ENCODE measurements at places on chromosomes 12 and 14. TPM values are rescaled to one million over a fixed set of nuclear protein-coding genes. Genes with fewer than 3 reads are reported as not detected.

The HEBP1 gene
- 58.6 TPM for total RNA-seq

The SRRM4 gene
- not detected for total RNA-seq

The PTCSC3 gene
- total RNA-seq = not detected

The SYCP3 gene
- total RNA-seq = not detected

The ACTR10 gene
- 44.7 TPM for total RNA-seq

The MANSC4 gene
- not detected for total RNA-seq

The RPL10L gene
- not detected for total RNA-seq

The BCL2L14 gene
- not detected for total RNA-seq

The ASCL1 gene
- total RNA-seq = not detected

The LRCOL1 gene
- not detected for total RNA-seq

The WSCD2 gene
- not detected for total RNA-seq

The NFE2 gene
- not detected for total RNA-seq

The CCDC175 gene
- total RNA-seq = not detected

The ATXN3 gene
- 20.9 TPM for total RNA-seq

The DAO gene
- total RNA-seq = not detected

The AKAP3 gene
- total RNA-seq = not detected

The P2RX2 gene
- total RNA-seq = not detected

The LUM gene
- not detected for total RNA-seq

The CHURC1 gene
- total RNA-seq = 76.0 TPM

The CYP46A1 gene
- total RNA-seq = 0.42 TPM

The CCDC85C gene
- 38.2 TPM for total RNA-seq

The FOXG1 gene
- 0.10 TPM for total RNA-seq

The ST8SIA1 gene
- total RNA-seq = not detected

The NRXN3 gene
- 0.74 TPM for total RNA-seq

The KRT73 gene
- not detected for total RNA-seq
